ENCODE measurements at places on chromosomes 7 and 10.
A peak's percentile ranks its signal among the peaks of the same experiment; 100 is the strongest.

- DNase-seq: no peak
Measured at GRCh38 chr7:3336042-3336665, 35.1 kb downstream of the SDK1 start.

GRCh38 chr10:86368987-86369386 lies 2.4 kb upstream of the GRID1 start:
- no peak for DNase-seq

DNA sequence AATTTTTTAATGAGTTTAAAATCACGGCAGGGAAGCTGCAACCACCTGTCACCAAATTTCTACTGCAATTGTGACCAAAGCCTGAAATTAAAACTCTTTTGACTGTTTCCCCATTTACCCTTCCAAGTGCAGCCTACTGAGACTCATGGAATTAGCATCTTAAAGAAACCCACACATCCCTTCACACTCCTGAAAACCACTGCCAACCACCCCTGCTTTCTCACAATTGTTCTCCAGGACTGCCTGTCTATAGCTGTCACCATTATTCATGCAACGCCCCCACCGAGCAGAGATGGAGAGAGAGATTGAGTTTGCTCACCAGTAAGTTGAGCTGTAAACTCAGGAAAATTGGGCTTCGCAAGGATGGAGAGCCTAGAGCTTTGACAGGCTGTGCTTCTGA lies 383.8 kb upstream of the SORCS1 start:
- DNase-seq: peak; percentile 33

DNA sequence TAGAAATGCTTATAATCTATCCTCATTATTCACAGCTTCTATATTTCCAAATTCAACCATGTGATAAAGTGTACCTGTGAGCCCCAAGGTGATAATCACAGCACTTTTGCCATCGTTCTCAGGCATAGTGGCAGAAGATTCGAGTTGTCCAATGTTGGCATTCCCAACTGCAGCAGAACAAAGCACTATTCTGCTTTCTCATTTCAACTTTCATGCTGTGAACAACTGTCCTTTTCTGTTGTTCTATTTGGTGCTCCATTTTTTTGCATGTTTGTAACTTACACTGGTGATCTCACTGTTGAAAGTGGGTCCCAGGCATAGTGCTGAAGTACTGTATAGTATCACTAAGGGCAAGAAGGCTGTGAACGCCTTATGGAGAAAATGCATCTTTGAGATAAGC lies 438.2 kb downstream of the PAXIP1 start:
- DNase-seq: no peak

DNA sequence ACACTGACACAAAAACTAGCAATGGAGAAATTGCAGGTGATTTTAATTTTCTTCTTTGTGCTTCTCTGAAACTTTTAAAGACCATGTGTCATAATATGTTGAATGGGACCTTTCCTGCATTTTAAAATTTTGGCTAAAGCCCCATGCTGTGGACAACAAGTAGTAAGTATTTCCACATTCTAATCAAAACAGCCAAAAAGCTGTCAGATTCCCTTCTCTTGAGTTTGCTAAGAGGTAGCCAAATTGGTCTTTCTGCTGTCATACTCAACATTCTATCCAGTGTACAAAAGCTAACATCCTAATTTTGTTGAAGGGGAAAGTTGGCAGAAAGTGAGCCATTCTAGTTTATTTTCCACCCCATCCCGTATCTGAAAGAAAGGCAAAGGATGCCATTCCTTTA lies 447.6 kb downstream of the TFEC start:
- no peak for DNase-seq

GRCh38 chr10:75127471-75127870 lies 16.0 kb downstream of the SAMD8 start:
- DNase-seq: no peak

GRCh38 chr10:98226508-98227144 lies 41.4 kb downstream of the LOXL4 start:
- DNase-seq: no peak

GRCh38 chr7:69177941-69178494 lies 420.3 kb upstream of the AUTS2 start:
- DNase-seq: no peak

GRCh38 chr10:133032976-133033741 lies 54.6 kb upstream of the ADGRA1 start:
- no peak for DNase-seq

GRCh38 chr7:74329225-74329624 lies 40.0 kb downstream of the CLIP2 start:
- DNase-seq: no peak

DNA sequence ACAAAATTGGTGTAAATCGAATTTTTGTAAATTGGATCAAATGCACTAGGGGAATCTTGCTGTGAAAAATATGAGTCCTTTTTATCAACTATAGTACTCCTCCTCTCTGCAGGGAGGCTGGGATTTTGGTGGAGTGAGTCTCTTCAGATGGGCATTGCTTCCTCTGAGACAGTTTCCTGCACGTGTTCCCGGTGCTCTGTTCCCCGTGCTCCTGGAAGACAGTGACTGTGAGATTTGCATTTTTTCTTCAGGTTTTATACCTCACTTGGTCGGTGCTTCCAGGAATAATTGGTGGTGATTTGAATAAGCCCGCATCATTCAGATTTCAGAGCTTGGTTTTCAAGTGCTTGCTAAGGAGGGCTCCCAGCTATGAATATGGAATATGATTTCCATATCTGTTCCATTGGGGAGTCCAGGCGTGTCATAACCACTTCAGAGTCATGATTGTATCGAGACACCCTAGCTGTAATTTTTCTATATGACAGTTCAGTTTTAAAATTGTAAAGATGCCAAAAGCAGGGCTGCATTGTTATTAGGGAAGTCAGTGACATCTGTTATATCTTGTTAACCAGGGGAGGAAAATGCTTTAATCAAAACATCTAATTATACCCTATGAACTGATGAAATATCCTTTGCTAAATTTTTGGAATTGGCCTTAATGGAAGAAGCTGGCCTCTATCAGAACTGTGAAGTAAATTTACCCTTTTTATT lies 12.3 kb downstream of the AUTS2 start:
- DNase-seq: no peak

GRCh38 chr7:22851145-22851544 lies 28.5 kb upstream of the TOMM7 start:
- no peak for DNase-seq

DNA sequence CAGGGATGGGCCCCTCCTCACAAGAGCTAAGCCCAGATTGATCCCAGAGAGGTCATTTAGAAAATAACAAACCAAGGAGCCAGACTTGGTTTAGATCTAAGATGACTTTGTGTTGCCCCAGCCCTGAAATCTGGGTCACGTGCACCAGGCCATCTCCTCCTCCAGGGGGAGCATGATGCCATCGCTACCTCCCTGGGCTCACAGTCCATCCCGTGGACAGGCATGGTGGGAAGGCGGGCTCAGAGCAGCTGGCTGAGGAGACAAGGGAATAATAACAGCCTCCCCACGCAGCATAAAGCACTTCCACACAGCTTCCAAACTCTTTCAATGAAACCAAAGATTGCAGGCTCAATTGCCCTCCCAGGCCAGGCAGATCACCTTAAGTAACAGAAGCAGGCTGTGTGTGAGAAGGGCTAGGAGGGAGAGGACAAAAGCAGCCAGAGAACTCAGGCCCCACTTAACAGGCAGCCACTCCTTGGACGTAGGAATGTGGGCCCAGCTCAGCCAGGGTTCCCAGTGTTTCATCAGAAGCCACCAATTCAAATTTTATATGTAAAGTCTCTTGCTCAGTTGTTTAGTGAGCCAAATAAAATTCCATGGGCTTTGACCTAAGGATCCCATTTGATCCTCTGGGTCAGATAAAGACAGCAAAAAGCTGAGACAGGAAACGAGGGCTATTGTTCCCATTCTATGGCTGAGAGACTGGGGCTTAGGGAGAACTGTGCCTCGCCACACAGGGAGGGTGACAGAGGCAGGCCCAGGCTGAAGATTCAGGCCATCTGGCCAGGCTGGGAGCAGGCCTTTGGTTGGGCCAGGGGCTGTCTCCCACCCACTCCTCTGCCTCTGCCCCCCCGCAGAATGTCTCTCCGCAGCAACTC lies 100.2 kb downstream of the COL13A1 start:
- peak; percentile 69 for DNase-seq

GRCh38 chr7:147483634-147484292 lies 1106.8 kb upstream of the C7orf33 start:
- no peak for DNase-seq

GRCh38 chr7:130960208-130960988 lies 226.4 kb upstream of the KLF14 start:
- no peak for DNase-seq

DNA sequence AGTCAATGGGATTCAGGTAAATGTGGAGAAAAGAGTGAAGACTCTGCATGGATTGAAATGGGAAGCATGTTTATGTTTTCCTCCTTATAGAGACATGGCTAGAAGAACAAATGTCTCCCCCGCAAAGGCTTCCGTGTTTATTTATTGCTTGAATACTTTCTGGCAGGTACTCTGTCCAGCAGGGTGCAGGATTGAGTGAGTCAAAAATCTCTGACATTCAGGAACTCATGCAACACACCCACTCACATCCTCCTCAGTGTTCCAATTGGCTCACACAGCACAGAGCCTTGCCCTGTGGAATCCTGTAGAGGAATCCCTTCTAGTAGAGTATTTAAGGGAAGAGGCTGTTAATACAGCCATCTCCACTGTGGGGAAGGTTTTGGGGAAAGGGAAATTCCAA lies 290.3 kb upstream of the VWC2 start:
- no peak for DNase-seq

- DNase-seq: peak; percentile 22
Measured at GRCh38 chr10:91552274-91553095, 80.4 kb downstream of the PPP1R3C start.

DNA sequence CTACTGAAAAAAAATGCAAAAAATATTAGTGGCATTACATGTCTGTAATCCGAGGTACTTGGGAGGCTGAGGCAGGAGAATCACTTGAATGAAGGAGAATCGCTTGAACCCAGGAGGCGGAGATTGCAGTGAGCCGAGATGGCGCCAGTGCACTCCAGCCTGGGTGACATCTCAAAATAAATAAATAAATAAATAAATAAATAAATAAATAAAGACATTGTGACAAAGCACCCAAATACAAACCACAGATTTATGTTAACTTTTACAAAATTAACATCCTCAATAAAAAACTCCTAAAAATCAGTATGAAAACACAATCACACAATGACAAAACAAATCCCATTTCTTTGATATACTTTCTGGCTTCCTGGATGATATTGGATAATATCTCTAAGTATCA lies 808.3 kb downstream of the REEP3 start:
- no peak for DNase-seq

- no peak for DNase-seq
Measured at GRCh38 chr7:96005271-96005670, 232.9 kb downstream of the DYNC1I1 start.

- DNase-seq: no peak
Measured at GRCh38 chr10:114928818-114929217, 9.2 kb upstream of the TRUB1 start.

DNA sequence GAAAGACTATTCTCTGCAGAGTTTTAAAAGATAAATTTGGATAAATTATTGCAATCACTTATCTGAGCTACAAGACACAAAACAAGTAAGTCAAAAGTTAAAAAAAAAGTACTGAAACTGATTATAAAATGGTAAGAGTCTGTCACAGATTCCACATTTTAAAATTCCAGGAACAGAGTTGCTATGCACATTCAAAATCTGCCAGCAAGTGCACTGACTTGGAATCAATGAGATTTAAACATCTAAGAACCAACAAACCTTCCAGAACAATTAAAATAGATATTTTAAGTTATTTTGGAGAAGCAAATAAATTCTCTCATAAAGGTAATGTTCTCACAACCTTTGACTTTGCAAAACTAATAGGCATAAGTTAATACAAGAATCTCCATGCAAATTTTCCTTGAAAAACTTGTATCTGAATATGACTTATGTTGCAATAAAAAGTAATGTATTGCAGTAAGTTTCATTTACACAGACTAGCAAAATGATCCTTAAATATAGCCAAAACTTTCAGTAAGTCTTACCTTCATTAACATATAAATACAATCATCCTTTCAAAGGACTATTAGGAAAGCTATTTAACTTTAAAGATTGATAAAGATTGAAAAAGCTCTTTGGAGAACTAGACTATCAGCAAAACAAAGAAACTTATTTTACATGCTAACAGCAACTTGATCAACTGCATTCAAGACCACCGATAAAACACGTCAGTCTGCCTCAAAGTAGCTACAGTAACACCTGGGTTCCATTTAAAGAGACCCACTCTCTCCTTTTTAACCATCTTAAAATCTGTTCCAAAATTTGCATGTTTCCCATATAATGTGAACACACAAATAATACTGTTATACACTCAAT lies 4.4 kb downstream of the ETV1 start:
- DNase-seq: no peak

DNA sequence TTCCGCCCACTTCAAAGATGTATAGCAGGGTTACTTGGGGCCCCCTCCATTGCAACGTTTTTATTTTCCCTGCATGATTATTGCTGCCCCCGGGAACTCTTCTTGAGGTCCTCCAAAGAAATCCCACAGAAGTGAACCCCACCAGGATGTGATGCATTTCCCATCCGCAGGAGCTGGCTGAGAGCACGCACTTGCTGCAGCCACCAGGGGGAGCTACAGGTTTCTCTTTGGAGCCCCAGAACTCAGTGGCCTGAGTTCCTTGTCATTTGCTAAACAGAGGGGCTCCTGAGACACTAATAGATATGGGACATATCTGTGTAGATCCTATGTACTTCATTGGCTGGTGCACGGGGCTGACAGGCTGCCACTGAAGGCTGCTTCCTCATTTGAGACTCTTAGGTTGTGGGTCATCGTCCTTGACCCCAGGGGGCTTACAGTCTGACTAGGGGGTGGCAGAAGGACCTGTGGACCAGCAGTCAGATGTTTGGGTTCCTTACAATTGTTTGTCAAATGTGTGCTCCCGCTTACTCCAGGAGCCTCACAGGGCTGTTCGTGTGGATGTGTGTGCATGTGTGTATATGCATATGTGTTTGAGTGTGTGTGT lies 52.3 kb upstream of the ENO4 start:
- peak; percentile 71 for DNase-seq

GRCh38 chr10:133009218-133009950 lies 67.0 kb upstream of the CFAP46 start:
- no peak for DNase-seq

- no peak for DNase-seq
Measured at GRCh38 chr7:130367088-130367755, 13.1 kb upstream of the CPA1 start.

DNA sequence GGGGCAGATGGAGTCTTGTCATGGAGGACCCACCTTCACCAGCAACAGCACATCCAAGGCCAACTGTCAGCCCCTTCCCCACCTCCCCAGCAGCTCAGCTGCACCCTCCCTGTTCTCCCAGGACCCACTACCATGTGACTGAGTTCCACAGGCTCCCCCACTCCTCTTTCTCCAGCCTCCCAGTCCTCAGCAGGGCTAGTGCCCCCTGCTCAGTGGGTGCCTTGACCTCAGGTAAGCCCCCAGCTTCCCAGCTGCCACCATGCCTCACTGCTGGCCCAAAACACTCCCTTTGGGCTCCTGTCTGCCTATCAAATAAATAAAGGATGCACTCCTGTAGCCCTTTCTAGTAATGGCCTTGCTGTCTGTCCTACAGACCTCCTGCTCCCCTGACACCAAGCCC lies 174.4 kb downstream of the SLIT1 start:
- DNase-seq: no peak

GRCh38 chr7:135934651-135935050 lies 42.5 kb downstream of the MTPN start:
- DNase-seq: no peak

All from SK-N-DZ (cell line).